ENCODE measurements at places on chromosomes 4 and X. TPM values are rescaled to one million over a fixed set of nuclear protein-coding genes. Genes with fewer than 3 reads are reported as not detected.

The GRID2 gene
- not detected for total RNA-seq

The RNF128 gene
- not detected for total RNA-seq

The NOX1 gene
- total RNA-seq = not detected

The RAB33A gene
- total RNA-seq = 21.5 TPM

The PCDH7 gene
- total RNA-seq = not detected

The MEPE gene
- total RNA-seq = not detected

The FAM149A gene
- total RNA-seq = 0.61 TPM

The ASB12 gene
- not detected for total RNA-seq

The PDS5A gene
- 129 TPM for total RNA-seq

The YIPF7 gene
- total RNA-seq = not detected

The NHSL2 gene
- total RNA-seq = 0.36 TPM

The HTN1 gene
- total RNA-seq = not detected

The DHX15 gene
- total RNA-seq = 246 TPM

The F9 gene
- total RNA-seq = not detected

The SHROOM4 gene
- total RNA-seq = not detected

The GPM6B gene
- not detected for total RNA-seq

The MAB21L2 gene
- not detected for total RNA-seq

All from activated T-helper 1 cell treated with anti-CD3 and anti-CD28 coated beads, Interleukin-12 subunit alpha, Interleukin-12 subunit beta, Interleukin-2, Interleukin-4 antibody, amounts not matched to agents 30 ng/mL and 10 ng/mL and 1 ng/mL, durations not matched to agents 14 hours and 24 hours and 36 hours (primary cell).